Hematopoietic multipotent progenitor cell (in vitro differentiated cells): ENCODE measurements at places on chromosomes 16 and 17.

DNA sequence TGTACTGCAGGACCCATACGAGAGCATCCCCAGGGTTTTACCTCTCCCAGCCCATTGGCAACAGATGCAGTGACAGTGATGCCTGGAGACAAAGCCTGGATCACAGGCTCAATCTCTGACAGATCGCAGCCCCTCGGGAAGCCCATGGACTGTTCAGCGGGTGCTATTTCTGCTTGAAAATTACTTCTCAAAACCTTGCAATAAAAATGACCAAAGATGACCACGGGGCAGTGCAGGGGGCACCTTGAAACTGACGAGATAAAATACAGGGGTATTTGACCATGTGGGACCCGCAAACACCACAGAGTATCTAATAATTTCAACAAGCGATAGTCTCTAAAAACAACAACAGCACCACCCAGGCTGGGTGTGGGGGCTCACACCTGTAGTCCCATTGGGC lies 118.3 kb downstream of the C16orf95 start:
- no peak for DNase-seq

GRCh38 chr17:50190603-50191358 lies 10.7 kb downstream of the COL1A1 start:
- DNase-seq = no peak

DNA sequence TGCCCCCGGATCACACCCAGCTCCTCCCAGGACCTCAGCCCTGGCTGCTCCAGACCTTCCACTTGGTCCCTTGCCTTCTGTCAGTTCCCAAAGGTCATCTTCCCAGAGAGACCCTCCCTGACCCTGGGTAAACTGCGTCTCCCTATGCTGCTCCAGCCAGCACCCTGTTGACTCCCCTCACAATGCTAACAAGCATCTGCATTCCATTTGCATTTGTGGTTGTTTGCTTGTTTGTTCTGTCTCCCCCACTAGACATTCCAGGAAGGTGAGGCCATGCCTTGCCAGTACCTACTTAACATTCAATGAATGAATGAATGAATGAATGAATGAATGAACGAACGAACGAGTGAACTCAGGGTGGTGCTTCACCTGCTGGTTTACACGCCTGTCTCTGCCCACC lies 171.2 kb downstream of the WSCD1 start:
- no peak for DNase-seq

DNA sequence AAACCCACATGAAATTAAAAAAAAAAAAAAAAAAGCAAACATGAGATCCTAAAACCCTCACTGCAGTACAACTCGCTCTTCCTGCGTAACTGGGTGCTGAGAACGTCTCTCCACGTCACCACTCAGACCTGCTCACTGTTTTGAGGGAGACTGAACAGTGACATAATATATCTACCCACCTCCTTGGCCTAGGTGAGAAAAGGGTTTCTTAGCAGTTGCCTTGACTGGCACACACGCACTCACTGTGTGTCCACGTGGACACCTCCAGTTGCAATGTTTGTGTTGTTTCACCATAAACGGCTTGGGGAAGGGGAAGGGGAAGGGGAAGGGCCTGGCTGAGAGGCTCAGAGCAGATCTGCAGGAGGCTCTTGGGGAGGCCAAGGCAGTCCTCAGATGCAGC lies 32.0 kb downstream of the FANCA start:
- no peak for DNase-seq

DNA sequence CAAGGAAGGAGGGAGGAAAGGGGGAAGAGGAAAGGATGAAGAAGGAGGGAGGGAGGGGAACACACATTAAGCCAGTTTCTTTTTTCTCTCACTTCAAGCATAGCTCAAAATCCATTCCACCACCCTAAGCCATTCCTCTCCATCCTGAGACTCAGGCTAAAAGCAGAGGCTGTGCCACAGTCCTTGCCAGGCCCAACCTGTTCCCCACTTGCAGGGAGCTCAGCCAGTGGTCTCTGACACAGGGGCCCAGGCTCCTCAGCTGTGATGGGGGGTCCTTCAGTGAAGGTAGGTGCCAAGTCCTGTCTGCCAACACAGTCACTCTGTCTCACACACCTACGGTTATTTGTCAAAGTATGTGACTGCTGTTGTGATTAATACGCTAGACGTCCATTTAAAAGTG lies 44.6 kb downstream of the SDK2 start:
- DNase-seq = no peak
